Suprapubic skin (tissue), 4 donors: ENCODE measurements at places on chromosomes 3 and 15. TPM values are rescaled to one million over a fixed set of nuclear protein-coding genes. Genes with fewer than 3 reads are reported as not detected.
A peak's percentile ranks its signal among the peaks of the same experiment; 100 is the strongest.

The EFCC1 gene
- 0.98 TPM for total RNA-seq

The KLF15 gene
- 7.3 TPM for total RNA-seq

The SCG3 gene
- total RNA-seq, result not detected

DNA sequence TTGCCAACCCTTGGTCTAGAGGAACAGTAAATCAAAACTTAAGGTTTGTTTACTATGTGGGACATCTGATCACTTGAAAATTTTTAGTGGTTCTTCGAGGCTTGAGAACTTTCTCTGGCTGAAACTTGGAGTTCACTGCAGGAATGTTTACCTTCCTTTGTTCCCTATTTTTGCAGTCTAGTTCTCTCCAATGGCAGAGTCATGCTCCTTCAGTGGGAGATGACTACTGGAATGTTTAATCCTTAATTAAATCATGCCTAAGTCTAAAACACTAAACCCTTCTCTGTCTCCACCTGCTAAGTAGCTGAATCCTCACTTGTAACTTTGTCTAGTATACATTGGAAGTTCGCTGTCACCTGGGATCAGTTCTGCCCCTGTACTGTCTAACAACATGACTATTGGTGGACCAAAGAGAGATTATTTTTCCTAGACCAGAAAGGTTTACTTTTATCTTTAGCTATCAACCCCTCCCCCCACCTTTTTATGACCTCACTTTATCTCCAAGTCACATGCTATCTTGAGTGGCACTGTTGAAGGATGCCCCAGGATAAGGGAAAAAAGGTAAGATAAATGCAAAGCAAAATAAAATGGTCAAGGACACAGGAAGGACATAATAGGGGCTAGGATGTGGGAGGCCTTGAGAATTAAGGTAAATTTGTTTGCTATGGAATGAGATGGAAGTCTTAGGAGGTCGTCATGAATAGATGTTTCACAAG lies 1.2 kb upstream of the ZNF609 start:
- no peak for DNase-seq

DNA sequence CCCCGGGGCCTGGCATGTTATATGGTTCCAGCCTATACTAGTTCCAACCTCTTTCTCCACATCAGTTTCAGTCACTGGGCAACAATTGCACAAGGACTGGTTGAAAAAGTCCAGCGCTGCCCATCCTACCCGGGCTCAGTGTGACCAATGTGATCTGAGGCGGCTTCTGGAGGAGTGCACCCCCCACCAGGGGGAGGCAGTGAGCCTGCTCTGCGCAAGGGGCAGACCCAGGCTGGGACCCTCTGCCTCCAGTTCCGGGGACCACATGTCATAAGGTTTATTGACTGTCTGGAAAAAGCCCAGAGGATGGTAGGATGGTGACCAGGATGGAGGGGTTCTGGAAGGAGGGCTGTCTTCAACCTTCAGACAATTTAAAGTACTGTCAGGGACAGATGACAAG lies 25.6 kb upstream of the NR2E3 start:
- peak; percentile 63 for DNase-seq

DNA sequence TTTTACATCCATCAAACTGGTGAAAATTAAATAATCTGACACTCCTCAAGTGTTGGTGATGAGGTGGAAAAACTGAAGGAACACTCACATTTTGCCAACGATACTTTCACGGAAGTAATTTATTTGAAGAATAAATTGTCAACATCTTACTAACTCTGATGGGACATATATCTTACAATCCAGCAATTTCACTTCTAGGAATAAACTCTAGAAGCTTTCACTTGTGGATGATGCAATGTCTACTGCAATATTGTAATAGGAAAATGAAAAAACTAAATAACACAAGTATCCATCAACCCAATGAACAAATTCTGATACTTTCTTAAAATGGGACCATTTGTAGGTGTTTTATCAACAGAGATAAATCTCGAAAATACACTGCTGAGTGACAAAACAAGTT lies 16.2 kb upstream of the LIPC start:
- no peak for DNase-seq

GRCh38 chr3:11784971-11785377 lies 61.7 kb downstream of the TAMM41 start:
- no peak for DNase-seq

DNA sequence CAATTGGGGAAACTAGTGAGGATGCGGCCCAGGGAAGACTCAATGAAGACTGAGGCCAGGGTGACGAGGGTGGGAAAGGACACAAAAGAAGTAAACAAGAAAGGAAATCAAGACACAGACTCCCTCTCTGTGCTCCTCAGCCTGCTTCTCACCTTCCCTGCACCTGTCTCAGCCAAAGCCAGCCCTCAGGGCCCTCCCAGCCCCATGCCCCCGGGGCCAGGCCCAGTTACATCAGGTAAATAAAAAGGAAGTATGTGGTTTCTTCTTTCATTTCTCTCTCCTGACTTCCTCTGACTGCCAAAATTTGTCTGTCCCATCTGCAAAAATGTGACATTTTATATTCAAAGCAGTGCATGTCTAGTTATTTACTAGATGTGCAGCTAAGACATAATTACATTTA lies 328.0 kb downstream of the UACA start:
- DNase-seq, result no peak

DNA sequence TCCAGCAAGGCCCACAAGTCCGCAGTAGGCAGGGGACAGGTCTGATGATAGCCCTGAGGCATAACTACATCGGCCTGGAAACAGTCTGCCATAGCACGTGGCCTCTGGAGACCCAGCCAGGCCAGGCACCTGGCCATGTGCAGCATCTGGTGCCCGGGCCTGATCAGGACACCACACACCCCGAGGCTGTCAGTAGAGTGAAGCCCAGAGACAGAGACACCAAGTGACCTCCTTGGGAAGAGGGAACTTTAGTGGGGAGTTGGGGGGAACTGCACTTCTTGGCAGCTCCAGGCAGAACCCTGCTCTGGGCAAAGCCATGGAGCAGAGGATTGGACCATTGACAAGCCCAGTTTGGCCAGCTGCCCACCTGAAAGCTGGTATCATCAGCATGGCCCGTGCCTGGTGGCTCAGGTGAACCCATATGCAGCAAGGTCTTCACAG lies 1.2 kb downstream of the SHISA5 start:
- DNase-seq, result no peak

DNA sequence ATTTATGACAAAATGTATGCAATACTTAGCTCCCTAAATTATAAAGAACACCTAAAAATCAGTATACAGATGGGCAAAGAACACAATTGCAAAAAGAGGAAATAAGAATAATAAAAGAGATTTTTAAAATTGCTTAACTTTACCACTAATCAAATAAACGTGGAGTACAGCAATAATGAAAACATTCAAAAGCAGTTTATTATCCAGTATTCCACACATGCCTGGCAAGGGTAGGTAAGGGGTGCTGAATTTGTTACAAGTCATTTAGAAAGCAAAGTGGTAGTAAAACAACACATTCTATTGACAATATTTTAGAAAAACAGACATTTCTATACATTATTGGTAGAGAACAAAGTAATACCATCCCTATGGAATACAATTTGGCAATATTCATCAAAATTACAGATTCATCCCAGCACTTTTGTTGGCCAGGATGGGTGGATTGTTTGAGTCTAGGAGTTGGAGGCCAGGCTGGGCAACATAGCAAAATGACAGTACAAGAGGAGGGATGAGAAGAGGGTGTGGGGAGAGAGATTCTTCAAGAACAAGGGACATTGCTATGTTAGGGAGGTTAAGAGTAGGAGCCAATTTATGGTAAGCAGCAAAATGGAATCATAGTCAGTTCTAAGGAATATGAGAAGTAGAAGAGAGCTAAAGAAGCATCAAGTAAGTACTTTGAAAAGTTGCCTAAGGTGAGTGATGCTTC lies 3.7 kb upstream of the ACKR4 start:
- no peak for DNase-seq

DNA sequence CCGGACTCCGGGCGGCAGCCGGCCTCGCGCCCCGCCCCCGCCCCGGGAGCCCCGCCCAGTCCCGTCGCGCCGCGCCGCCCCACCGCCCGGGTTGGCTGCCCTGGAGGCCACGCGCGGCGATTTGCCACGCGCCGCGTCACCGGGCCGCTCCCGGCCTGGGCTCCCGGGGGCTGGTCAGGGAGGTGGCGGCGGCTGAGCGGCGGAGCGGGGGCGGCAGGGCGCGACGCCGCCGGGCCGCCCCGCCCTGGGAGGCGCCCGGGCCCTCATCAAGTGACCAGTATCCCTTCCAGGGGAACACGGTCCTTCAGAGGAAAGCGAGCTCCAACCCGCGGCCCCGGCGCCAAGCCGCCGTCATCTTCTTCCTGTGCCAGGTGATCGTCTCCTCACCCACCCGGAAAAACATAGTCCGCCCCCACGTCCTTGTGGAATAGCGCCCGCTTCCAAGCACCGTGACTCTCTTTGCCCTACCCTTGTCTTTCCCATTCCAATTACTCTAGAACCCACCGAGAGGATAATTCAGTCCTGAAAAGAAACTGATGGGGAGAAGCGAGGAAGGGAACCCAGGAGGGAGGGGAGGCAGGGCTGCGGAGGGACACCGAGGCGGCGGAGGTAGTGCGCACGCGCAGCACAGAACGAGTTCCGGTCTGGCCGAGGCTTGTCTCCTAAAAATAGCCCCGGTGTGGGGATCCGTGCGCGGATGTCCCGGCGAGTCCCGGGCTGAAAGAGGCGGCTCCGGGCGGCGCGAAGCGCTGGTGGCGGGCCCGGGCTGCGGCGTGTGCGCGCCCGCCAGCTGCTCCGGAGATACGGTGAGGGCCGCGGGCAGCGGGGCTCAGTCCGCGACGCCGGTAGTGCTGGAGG lies at the start of gene MEF2A:
MEF2A (plus strand) TSS at position 686 of the 858 bp plus-strand sequence. CDS start 67,136 bp downstream, outside the sequence.
- peak; percentile 97 for DNase-seq

GRCh38 chr3:18787441-18787840 lies 360.9 kb upstream of the KCNH8 start:
- no peak for DNase-seq

- DNase-seq, result no peak
Observed at GRCh38 chr15:101560722-101561583, 71.4 kb upstream of the PCSK6 start.

DNA sequence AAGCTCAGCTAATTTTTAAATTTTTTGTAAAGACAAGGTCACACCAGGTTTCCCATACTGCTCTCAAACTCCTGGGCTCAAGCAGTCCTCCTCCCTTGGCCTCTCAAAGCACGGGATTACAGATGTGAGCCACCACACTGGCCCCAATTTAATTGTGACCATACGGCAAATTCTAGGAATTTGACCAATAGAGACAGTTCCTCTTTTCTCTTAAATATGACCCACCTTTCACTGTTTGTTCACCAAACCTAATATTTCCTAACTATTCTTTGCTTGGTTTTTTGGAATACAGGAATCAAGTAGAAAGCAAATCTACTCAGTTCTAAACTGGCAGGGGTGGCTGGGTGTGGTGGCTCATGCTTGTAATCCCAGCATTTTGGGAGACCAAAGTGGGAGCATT lies 264.0 kb downstream of the SHQ1 start:
- DNase-seq, result no peak

DNA sequence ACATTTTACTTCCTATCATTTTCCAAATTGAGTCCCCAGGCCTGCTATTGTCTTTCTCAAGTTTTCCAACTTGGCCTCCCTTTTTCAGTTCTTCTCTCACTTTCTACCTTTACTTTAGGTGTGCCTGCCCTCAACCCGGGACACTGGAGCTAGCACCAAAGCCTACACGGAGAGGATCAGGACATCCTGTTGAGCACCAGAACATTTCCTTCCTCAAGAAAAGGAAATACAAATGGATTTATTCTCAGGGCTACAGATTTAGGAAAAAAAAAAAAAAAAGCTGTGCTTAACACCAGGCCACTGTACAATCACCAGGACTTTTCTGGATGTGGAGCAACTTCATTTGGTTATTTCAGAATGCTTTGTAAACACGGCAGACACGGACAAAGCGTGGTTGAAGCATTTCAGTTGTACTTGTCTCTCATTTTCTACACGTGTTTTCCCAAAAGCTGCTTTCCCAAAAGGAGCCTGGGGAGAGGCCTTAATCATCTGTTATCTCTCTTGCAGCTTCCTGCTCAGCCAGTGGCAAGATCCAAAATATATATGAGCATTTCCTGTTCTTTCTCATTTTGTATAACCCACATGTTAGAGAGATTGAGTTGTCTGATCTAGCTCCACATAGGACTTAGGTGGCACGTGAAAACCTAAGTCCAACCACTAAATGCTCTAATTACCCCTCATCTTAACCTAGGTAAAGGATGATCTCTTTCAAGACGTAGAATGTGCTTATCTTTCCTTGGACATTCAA lies 15.5 kb upstream of the ATP1B3 start:
- no peak for DNase-seq

DNA sequence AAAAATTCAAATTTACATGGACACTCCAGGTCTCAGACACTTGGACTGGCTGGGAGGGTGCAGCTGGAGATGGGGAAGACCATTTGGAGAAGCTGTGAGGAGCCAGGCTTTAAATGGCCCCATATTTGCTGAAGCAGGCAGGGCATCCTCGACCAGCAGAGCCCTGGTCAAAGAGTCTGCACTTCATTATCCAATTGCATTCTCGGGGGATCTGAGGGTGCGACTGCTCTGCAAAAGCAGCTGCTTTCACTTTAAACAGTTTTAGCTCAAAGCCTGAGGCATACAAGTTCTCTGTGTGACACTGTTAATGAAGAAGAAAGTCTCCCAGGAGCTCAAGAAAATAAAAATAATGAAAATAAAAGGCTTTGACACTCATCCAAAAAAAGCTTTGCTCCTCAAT lies 98.0 kb upstream of the SLC25A36 start:
- no peak for DNase-seq

DNA sequence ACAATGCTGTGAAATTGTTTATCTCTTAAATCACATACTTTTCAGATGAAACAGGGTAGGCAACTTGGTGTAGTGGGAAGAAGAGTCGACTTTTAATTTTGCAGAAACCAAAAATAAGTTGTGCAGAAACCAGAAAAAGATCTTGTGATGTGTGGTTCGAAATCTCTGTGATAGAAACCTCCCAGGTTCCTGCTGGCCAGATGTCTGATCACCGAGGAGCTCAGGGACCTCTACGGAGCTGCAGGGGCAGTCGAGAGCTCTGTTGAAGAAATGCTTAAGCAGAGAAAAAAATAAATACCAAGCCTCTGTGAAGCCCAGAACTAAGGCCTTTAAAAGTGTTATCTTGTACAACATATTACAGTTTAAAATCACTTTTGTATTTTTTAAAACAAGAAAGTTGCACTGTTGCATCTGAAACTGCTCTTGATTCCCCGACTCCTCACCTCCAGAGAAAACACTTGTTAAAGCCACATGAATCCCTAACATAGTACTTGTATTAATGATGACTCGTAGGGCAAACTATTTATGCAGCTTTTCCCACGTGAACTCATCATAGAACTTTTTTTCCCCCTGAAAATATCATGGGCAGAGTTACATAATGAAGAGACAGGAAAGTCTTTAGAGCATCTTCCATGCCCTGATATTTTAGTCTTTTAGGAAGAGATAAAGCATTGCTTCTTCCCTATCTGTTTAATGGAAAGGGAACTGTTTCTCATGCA lies 51.3 kb downstream of the CCK start:
- no peak for DNase-seq

DNA sequence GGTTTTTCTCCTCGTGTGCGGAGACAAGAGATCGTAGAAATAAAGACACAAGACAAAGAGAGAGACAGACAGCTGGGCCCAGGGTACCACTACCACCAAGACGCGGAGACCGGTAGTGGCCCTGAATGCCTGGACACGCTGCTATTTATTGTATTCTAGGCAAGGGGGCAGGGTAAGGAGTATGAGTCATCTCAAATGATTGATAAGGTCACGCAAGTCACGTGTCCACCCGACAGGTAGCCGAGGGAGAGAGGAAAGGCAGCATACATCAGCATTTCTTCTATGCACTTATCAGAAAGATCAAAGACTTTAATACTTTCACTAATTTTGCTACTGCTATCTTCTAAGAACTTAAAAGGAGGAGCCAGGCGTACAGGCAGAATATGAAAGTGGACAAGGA lies 28.2 kb downstream of the MYL3 start:
- DNase-seq, result no peak
